ENCODE measurements at places on chromosomes 11 and 22.
A peak's percentile ranks its signal among the peaks of the same experiment; 100 is the strongest.

DNA sequence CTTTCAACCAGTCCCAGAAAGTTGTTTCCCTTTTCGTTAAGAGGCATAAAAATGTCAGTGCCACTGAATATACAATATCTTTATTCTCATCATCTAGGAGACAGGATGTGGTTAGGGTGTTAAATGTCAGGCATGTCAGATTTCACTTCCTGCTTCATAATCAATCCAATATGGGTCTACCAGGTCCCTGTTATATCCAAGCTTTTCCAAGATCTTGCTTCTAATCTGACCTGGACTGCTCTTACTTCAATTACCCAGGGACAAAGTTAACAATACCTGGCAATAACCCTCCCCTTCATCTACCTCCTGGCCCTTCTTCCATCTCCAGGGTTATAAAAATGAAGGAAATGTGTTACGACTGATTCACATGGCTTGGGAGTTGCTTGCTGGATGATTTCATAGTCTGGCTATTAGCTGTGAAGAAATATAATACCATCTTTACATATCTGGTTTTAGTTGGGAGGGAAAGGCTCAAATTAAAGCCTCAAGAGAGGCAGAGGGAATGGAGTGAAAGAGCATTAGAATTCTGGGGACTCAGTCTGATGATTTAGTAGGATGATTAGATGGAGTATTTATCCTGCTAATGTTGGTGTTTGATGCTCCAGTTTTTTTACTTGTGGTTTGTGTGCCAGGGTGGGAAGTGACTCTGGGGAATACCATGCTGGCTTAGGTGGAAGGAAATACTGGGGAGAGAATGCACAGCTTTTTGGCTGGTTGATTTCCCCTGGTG is 534.3 kb downstream of the ETS1 start:
- DNase-seq: peak; percentile 54

- DNase-seq: no peak
These were observed 25.0 kb downstream of the KRTAP5-5 start for GRCh38 chr11:1654388-1655167.

DNA sequence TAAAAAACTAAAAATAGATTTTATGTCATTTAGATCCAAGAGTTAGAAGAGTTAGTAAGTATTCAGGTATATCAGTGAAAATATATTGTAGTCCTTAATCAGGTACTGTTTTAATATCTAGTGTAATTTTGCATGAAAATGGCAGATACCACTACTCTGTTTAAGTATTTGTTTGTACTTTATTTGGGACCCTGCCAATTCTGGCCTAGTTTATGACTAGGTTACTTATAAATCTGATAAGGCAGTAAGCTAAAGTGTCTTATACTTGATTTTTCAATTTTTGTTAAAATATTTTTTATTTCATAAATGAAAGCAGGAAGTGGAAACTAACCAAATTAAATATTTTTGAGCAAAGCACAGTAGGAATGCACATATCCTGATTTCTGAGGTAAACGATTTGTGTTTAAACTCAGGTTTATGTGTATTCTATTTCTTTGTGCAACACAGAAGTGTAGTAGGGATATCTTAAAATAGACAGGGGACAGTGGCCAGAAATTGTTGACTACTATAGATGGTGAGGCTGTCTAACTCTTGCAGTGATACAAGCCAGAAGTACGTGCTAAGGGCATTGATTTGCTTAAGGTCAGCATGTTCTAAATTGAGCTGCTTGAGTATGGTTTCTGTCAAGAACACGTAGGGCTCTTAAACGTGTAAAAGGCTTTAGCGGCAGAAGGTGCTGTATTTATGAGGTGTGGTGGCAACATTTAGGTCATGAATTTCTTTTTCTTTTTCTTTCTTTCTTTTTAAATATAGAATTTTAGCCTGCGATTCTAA is 34.0 kb downstream of the HIPK3 start:
- DNase-seq: no peak

DNA sequence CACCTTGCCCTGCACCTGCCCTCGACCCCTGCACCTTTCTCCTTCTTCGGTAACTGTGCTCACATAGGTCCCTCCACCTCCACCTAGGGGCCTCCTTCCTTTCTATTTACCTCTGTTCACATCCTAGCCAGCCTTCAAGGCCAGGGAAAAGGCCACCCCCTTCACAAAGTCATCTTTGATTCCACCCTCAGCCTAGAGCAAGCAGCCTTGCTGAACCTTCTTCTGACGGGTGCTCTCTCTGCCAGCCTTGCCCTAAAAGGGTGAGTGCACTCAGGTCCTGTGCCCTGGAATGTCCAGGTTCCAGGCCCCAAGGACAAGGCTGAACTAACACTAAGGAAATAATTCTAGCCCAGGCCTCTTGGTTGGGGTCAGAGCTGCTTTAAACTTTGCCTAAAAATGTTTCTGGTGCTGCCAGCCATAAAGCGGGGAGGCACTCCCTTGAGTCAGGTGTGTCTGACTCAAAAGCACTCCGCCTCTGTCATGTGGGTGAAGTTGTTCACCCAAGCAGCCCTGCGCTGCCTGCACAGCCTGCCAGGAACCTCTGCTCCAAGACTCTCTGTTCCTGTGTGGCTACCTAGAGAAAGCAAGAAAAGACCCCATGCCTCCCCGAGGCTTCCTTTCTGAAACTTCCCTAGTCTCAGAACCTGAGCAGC is 9.2 kb upstream of the FAM83F start:
- DNase-seq: no peak

- no peak for DNase-seq
These were observed 932.3 kb downstream of the METTL15 start for GRCh38 chr11:29040489-29040888.

DNA sequence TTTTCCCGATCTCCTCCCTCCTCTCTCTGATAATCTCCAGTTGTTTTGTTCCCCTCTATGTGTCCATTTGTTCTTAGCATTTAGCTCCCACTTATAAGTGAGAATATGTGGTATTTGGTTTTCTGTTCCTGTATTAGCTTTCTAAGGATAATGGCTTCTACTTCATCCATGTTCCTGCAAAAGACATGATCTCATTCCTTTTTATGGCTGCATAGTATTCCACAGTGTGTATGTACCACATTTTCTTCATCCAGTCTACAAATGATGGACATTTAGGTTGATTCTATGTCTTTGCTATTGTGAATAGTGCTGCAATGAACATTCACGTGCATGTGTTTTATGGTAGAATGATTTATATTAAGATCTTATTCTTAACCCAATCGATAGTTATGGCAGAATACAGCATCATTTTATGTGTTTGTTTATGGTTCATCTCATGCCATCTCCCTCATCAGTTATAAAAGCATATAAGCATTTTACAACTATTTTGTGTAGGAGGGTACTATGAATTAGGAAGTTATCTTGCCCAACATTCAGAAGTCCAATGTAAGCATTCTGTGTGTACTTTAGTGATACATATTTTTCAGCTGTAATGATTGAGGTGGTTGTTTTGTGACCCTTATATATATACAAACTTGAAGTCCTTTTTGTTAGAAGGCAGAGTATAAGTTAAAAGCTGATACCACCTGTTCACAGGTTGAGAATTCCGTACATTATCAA is 3.2 kb downstream of the MS4A3 start:
- no peak for DNase-seq

GRCh38 chr22:26646158-26646557 is 11.2 kb upstream of the MIAT start:
- DNase-seq: no peak

- DNase-seq: no peak
These were observed 12.3 kb downstream of the MB start for GRCh38 chr22:35604621-35605368.

DNA sequence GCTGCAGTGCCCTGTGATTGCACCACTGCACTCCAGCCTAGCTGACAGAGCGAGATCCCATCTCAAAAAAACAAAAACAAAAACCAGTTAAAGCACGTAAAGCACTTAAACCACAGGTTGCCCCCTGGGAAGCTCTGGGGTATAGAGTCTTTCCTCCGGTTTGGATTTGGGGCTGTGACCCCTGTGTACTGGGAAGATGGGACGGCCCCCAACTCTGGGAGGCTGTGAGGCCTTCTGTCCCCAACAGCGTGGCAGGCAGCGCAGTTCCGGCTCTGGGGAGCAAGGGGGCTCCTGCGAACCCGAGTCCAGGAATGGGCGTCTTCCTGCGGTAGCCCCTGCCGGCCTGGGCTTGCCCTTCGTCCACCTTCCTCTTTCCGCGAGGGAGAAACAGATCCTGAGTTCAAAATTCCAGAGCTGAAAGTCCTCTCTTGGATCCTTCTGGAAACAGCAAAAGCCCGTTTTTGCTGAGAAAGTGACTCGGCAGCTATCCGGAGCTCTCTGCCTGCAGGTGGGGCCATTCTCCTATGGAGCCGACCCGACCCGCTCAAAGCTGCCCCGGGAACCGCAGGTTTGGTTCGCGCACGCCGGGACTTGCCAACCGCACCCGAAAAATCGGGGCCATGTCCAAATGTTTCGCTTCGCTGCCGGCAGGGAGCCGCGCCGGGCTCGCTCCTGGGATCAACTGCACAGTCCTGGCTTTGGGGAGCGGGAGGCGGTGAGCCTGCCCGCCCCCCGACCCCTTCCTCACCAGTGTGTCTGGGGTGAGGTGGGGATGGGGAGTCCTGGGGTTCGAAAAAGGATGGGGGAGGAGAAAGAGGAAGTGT is 36.3 kb upstream of the POLA2 start:
- DNase-seq: peak; percentile 51

GRCh38 chr11:120035756-120036155 is 102.2 kb downstream of the TRIM29 start:
- no peak for DNase-seq

DNA sequence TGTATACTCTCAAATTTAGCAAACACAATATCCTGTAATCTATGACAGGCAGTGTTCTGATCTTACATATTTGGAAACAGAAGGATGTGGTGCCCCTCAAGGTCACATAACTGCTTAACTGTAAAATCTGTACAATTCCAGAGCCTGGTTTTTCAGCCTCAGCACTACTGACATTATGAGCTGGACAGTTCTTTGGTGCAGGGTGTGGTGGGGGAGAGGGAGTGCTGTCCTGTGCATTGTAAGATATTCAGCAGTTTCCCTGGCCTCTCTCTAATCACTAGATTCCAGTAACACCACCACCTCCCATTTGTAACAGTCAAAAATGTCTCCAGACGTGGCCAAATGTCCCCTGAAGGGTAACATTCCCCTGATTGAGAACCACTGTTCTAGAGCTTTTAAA is 1.8 kb upstream of the OR5B21 start:
- no peak for DNase-seq

GRCh38 chr22:30191040-30191701 is 55.4 kb downstream of the LIF start:
- DNase-seq: no peak

- DNase-seq: no peak
These were observed 40.4 kb upstream of the AKIP1 start for GRCh38 chr11:8870411-8871170.

- DNase-seq: no peak
These were observed 6.8 kb upstream of the CTSD start for GRCh38 chr11:1770528-1770927.

DNA sequence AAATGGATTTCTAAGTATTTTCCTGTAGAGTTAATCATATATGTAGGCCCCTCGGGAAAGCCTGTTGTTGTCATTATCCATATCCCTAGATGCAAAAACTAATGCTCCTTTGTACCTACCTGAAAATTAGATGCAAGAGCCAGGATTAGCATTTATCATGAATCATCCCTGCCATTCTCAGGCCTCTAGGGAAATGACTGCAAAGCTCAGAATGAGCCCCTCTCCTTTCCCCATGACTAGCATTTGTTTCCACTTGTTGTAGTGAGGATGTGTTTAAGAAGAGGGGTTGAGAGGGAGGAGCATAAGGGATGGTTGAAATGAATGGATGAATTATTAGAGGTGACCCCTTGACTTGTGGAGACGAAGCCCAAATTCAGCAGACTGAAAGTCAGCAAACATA is 537.9 kb downstream of the NTM start:
- no peak for DNase-seq

DNA sequence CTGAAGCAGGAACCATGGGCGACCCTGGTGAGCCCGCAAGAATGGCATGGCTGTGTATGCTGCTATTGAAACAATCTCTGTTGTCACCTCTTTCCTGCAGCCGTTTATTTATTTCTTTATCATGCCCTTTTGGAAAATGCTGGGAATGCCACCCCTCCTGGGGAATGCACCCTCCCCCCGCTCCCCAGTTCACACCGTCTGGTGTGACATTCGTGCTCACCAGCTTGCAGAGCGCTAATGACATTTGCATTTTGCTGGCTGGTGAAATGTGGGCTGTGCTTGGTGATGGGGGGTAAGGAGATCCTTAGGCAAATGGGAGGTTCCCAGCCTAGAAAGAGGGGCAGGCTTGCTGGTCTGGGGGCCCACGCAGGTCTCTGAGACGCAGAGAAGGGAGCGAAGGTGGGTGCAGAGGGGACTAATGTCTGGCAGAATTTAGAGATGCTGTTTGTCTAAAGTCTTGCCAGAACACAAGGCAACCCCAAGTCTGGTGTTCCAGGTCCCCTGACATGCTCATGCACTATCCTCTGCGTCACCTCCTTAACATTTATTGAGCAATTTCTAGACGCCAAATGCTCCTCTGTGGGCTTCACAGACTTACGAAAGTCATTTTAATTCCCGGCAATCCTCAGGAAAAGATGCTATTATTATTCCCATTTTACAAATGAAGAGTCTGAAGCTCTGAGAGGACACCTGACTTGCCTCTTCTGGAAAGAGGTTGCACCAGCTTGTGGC is 91.7 kb downstream of the TP53I11 start:
- DNase-seq: no peak

- no peak for DNase-seq
These were observed 1012.1 kb downstream of the OPCML start for GRCh38 chr11:132520199-132520598.

GRCh38 chr11:128343135-128343514 is 244.2 kb downstream of the ETS1 start:
- no peak for DNase-seq

- DNase-seq: no peak
These were observed 48.2 kb downstream of the RTL6 start for GRCh38 chr22:44449683-44450425.

- DNase-seq: no peak
These were observed 186.8 kb downstream of the FAM181B start for GRCh38 chr11:82546661-82547557.

GRCh38 chr22:46614025-46614931 is 5.9 kb upstream of the GRAMD4 start:
- DNase-seq: peak; percentile 92

DNA sequence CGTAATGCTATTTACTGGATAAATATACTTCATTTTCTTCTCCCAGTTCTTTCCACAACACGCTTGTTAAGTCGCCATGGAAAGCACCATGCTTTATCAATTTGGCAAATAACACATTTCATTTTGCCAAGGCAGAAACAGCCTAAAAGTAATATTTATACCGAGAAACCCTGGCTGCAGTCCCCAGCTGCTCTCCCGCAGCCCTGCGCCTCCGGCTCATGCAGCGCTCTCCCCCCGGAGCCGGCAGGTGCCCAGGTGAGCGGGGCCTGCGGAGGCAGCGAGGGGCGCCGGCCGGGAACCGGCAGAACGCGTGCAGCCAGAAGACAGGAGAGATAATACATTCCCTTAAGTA is 681 bp upstream of the ARHGEF12 start:
- DNase-seq: peak; percentile 17
